ENCODE measurements at places on chromosomes 1 and 21.

DNA sequence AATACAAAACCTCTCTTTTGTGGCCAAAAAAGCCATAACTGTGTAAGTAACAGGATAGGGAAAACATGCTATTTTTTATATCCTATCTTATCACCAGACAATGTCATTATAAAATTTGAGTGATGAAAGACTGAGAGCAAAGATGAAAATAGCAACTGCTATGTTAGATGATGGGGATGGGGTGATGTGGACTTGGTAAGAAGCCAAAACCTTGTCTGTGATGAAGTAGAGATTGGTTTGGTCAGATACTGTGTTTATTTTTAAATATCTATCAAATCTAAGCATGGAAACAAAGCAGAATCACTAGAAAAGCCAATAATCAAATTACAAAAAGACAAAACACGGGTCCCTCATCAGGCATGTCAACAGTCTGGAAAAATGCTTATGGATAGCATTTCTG is 631.1 kb upstream of the NR5A2 start:
- no peak for DNase-seq

GRCh38 chr1:117708323-117709248 is 102.7 kb downstream of the TENT5C start:
- DNase-seq: no peak

DNA sequence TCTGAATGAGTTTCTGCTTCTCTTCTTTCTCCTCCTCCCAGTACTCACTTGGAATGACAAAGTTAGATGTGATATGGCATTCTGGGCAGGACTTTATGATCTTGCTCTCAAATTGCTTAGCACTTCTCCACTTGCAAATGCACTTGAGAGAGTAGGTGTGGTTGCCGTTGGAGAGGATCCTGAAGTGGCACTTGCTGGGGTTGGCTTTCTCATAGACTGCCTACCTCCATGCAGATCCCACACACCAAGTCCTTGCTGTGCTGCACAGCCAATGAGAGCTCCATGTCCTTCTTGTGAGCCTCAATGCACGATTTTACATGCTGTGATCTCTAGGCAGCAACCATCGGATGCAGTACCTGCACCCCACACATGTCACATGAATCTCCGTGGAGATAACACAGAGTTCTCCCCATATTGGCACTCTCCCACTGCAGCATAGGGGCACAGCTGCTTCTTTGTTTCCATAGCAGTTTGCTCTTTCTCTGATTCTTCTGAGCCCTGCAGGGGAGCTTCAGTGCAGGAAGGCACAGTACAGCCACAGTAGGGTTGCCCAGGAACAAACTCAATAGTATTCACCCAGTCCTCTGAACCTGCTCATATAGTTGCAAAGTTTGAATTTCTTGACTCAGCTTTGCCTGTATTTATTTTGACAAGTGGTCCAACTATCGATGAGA is 45.2 kb downstream of the ZNF691 start:
- no peak for DNase-seq

- DNase-seq: no peak
These were observed 2.6 kb upstream of the IRF2BP2 start for GRCh38 chr1:234612352-234613127.

- DNase-seq: no peak
These were observed 1.5 kb upstream of the BATF3 start for GRCh38 chr1:212700892-212701819.

DNA sequence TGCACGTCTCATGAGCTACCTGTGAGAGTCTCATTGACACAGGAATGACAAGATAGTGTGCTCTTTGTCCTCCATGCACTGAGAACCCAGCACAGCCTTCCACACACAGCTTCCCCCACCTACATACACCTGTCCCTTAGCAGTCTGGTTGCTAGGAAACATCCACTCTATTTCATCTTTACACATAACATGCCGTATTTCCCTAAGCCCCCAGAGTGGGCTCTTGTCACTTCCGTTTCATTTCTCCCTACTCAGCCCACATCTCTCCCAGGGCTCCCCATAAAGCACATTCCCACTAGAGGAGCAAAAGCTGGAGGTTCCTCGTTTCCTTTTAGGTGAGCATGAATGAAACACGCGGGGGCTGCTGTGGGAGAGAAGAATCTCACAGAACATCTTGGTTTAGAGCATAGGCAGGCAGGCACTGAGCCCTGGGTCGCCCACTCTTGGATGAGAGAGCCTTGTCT is 137.1 kb downstream of the ETS2 start:
- DNase-seq: no peak

DNA sequence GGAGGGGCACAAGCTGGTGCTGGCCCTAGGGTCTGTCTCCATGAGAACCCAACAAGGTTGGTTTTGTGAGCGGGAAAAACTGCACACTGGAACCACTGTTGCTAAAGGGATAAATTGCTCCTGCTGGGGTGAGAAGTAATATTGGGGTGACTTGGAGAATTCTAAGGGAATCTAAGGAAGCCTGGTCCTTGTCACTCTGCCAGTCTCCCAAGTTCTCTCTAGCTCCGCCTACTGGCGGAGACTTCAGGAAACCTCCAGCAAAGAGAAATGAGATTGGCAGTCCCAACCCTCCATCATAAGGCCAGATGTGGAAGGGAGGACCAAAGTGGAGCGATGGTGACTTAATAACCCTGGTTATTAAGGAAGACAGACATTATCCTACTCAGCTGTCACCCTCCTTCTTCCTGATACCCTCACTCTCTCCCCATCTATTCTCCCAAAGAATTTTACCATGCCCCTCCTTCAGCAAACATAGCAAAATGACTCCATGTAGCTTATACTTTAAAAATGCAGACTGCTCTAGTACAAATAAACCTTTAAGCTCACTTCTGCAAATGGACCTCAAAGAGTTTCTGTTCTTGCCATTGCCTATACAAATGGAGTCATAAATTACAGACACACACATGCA is 2.7 kb downstream of the LCE1F start:
- no peak for DNase-seq

DNA sequence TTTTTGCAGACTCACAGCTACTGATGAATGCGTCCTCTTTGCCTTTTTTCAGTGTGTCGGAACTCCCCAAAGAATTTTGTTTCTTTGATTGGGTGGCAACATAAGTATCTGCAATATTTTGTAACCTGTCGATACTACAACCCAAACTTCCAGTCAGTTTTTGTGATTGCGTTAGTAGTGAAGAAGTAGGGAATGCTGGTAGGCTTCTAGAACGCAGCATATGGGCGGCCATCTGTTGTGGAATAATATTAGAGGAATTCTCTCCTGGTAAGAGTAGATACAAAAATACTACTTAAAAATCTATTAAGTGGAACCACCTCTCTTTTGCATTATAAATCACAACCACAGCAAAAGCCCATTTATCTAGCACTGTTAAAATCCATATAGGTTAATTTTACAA is 107.4 kb downstream of the LYST start:
- no peak for DNase-seq

- no peak for DNase-seq
These were observed 105.4 kb upstream of the F3 start for GRCh38 chr1:94646786-94647555.

DNA sequence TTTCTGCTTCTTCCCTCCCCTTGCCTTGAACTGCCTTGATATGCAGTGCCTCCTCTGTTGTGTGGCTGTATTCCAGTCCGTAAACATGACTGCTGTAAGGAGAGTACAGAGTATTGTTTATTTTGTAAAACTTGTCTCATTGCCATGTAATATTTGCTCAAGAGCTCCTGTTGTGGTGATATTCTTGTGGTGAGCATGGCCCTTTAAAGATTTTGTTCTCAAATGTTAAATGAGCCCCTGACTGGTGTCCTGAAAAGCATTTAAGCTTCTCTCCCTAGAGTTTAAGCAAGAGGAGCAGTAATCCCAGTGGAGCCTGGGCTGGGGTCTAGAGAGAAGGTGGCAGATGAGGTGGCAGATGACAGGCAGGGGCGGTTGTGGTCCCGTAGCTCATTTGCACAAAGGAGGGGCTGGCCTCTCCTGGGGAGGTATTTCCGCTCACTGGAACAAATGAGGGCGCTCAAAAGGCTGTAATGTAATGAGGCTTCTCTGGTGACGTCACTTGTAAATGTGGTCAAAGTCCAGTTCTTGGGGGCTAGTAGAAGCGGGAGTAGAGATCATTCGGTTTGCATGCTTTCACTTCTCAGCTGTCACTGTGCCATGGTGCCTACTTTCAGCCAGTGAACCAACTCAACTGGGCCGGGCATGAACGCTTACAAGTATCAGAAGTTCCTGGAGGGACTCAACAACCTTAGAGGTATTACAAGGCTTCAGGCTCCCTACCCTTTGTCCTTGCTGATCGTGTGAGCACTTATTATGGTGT is 46.0 kb upstream of the MACF1 start:
- no peak for DNase-seq

- no peak for DNase-seq
These were observed 190.6 kb upstream of the ZNHIT6 start for GRCh38 chr1:85898861-85899260.

GRCh38 chr1:15028102-15028501 is 125.4 kb upstream of the TMEM51 start:
- no peak for DNase-seq

DNA sequence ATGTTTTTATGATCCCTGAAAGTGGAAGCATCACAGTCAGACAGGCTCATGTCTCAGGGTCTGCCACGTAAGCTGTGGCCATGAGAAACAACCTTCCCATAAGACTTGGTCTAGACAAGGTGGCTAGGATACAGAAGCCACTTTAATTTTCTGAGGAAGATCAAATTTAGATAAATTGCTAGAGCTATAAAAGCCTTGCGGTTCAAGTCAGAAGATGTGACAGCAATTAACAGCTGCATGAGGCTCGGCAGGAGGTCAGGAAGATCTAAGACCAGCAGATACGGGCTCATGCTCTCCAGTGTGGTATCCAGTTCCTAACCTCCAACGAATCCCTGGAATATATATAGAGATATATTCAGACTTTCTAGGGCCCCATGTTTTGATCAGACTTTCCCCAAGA is 577.1 kb downstream of the PLPP3 start:
- no peak for DNase-seq

GRCh38 chr1:187433598-187433997 is 604.8 kb downstream of the PLA2G4A start:
- no peak for DNase-seq

DNA sequence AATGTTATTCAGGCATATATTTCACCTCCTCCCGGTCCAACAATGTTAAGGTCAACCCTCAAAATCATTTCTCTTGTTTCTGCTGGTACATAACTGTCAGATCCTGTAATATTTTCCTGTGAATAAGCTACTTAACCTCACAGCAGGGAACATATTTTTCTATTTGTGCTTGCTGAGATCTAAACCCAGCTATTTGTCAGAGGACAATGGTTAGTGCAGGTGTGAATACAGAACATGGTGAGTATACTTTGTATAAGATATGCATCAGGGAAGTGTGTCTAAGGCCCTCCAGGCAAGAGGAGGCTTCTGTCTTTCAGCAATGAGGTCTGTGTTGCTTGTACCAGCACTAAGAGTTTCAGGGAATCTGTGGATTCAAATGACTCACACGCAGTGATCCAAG is 970.6 kb downstream of the NCAM2 start:
- DNase-seq: no peak

DNA sequence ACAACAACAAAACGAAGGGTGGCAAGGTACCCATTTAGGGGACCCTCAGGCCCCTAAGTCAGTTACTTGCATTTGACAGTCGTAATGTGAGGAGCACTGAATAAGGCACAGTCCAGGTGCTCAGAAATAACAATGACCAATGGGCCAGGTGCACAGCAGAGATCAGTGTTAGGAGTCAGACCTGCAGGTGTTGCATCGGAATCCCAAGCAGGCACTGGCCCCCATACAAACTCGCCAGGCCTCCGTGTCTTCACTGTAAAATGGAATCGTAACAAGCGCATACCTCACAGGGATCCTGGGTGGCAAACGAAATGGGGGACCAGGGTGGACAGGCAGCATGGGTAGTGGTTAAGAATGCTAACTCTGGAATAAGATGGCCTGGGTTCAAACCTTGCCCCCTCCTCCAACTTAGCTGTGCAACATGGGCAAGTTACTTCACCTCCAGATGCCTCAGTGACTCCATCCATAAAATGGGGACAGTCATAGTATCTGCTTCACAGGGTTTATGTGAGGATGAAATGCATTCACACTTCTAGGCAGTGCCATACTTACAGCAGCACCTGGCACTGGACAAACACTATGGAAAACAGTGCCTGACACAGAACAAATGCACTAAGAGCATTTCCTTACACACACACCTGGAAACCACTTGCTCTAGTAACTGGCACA is 20.2 kb downstream of the RCAN1 start:
- DNase-seq: no peak

DNA sequence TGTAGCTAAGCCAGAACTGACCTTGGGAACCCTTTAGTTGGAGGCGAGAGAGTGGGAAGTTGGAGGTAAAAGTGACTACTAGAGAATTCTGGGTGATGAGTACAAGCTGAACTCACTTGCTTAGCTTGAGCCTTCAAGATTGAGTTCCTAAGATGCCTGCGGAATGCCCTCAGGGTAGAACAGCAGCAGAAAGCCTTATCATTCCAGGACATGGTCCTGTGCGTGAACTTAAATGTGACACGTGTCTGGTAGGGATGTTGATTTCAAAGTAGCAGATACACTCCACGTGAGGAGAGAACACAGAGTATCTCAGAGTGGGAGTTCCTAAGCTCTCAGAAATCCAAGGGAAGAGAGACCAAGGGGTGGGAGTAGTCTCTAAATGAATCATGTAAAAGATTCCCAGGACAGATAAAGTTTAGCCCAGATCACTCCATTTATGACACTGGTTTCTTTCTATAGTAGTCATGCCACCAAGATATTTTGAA is 60.1 kb downstream of the KCNK1 start:
- DNase-seq: no peak

- DNase-seq: no peak
These were observed 177.4 kb upstream of the RNPC3 start for GRCh38 chr1:103348136-103348535.

- DNase-seq: no peak
These were observed 628.8 kb upstream of the ADAMTS5 start for GRCh38 chr21:27595716-27596115.

DNA sequence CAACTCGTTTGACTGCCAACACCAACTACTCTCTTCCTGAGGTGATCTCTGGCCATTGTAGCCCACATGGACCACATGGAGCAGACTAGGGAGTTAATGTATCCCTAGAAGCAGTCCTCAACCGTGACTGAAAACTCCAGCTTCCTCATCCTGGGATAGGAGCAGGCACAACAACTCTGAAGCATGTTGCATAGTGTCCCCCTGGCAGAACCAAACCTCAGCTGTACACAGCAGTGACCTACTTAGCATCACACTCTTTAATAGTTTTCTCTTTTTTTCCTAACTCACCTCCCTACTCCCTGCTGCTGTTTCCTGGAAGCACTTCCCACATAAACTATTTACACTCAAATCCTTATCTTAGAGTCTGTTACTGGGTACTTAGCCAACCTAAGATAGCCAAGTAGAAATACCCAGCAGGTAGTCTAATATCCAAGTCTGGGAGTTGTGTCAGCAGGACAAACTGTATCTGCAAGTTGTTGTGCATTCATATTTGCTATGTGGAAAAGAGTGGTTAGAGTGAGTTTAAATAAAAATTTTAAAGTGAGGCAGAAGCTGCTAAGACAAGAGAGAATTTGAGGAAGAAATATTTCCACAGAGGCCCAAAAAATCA is 228.8 kb downstream of the LTN1 start:
- DNase-seq: no peak
